ENCODE measurements at places on chromosomes 7 and 10.

DNA sequence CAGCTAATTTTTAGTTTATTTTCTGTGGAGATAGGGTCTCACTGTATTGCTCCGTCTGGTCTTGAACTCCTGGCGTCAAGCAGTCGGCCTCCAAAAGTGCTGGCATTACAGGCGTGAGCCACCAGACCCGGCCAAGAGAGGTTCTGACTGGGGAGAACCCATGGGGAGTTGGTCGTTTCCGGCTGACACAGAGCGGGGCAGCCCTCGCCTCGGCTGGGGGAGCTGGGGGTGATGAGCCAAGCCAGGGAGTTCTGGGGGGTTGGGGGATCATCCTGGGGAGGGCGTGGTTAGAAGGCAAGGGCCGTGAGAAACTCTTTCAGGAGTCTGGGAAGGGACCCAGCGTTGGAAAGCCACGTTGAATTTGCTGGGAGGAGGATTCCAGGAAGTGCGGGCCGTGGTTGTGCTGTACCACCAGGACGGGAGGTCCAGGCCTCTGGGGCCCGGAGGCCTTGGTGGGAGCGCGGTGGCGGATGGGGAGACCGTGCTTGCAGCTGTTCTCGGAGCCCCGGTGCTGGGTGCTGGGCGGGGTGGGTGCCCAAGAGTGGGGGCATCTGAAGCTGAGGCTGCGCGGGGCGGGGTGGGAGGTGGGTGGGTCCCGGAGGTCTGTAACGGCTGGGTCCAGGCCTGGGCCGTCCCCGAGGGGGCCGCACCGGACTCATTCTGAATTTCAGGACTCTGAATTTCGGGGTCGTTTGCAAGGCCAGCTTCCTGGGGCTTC is 8.4 kb upstream of the ZNF853 start:
- no peak for DNase-seq

GRCh38 chr10:105241254-105241653 is 600.2 kb downstream of the SORCS3 start:
- no peak for DNase-seq

DNA sequence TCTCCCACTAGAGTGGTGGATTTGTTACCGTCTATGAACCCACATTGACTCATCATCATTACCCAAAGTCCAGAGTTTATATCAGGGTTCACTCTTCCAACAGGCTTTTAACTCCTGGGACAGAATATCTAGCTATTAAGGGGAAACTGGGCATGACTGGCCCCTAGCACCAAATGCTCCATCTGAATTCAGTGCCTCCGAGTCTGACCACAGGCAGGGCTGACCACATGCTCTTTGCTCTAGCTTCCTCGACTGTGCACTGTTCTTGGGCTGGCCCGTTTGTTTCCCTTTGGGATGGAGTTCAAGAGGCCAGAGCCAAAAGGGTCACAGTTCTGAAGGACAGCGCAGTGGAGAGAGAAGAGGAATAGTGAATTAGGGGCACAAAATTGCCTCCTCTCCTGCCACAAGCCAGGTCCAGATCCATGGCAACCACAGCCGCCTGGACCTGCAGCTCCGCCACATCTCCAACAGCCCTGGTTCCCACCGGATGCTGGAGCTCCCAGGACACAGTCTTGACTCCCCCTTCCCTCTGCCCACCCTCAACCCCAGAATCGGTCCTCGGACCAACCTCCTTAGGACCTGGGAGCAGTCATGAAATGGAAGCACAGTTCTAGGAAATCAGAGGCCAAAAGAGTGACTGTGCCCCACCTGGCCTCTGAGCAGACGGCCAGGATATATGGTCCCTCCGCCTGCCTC is 16.2 kb downstream of the CAMK2G start:
- no peak for DNase-seq

DNA sequence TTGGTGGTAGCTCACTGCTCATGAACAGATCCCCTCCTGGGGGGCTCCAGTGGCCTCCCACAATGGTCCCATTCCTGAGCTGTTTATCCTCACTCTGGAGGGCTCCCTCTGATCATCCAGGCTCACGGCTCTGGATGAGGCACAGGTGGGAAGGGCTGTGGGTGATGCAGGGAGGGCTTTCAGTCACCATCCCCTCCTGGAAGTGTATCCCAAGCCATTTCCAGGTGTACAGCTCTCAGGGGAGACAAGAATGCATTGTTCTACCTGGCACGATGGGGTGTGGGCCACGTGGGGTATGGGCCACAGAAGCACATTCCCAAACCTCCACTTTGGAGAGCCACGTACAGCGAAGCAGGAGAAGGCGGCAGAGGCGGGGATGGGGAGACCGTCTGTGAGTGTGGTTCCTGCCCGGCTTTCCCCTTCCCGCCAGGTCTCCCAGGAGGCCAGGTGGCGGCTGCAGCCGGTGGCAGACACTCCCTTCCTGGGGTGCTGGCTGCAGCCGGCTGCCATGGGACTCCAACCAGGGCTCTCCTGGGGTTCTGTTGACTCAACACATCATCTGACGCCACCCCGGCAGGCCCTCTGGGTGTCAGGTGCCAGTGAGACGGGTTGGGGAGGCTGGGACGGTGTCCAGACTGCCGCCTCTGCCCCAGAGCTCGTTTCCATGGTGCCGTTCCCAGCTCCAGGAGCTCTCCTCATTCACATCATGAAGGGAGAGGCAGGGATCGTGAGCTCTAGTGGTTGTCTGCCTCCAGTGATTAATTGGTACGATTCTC is 169.7 kb upstream of the RHEB start:
- DNase-seq, result no peak

- DNase-seq, result no peak
These were observed 68.9 kb downstream of the ADARB2 start for GRCh38 chr10:1668399-1668798.

- no peak for DNase-seq
These were observed 63.3 kb upstream of the IL6 start for GRCh38 chr7:22663721-22664120.

DNA sequence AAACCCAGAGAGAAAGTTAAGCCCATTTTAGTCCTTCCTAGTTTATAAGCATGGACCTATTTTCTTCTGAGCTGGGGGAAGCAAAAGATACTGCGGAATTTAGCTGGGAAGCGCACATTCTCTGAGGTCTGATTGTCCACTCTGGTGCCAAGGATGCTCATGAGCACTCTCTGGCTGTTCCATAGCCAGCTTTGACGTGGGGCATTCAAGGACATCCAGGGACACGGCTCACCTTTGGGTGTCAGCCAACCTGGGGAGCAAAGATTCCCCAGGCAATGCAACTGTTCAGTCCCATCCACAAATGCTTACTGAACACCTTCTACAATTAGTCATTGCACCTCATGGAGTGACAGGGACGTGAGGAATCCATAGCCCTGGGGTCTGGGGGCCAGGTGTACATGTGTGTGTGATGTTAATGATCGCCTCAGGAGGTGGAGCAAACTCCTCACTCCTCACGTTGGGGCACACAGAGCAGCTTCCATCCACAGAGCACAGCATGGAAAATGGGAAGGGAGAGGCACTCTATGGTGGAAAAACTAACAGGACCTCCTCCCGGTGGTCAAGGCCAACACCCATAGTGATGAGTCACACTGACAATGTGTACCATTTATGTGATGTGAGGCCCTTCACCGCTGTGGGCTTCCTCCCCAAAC is 67.5 kb upstream of the IGFBP3 start:
- no peak for DNase-seq

- DNase-seq, result no peak
These were observed 41.9 kb upstream of the PSMG3 start for GRCh38 chr7:1611708-1612241.

- no peak for DNase-seq
These were observed 61.3 kb downstream of the SKIDA1 start for GRCh38 chr10:21464134-21464533.

DNA sequence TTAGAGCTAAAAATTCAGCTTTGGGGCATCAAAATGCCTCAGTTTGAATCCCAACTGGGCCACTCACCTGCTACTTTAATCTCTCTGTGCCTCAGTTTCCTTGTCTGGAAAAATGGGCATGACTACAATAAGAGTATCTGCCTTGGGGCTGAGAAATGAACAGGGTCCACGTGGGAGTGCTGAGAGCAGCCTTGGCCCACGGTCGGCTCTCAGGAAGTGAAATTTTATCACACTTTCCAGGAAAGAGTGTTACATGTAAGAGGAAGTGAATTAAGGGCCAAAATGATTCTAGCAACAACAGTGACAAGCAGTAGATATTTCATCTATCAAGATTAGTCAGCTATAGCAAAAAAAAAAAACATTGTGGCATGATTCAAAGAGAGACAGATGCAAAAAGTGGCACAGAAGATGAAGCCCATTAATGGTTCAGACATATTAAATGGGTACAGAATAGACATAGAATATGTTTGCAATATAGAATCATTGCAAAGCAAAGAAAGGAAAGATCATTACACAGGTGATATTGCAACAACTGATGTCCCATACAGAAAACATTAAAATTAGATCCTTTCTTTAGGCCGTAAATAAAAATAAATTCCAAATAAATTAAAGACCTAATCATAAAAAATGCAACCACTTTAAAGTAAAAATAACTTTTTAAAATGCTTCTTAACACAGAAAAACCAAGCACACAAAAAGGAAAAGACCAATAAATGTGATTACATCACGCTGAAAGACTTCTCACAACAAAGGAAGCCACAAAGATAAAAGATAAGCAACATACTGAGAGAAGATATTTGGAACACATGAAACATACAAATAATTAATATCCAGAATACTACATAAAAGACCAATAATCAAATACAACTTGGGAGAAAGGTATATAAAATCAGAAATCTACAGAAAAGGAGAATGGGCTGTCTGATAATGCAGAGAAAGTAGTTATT is 4.3 kb downstream of the TMEM273 start:
- no peak for DNase-seq

- DNase-seq, result peak; percentile 3
These were observed 50.7 kb downstream of the PDGFA start for GRCh38 chr7:468681-469562.

- DNase-seq, result no peak
These were observed 27.1 kb downstream of the SHOC2 start for GRCh38 chr10:110946496-110946895.

GRCh38 chr10:86684331-86685097 is 16.2 kb downstream of the LDB3 start:
- DNase-seq, result no peak

All from T-cell (primary cell).